ENCODE measurements at places on chromosomes 6 and 20.

DNA sequence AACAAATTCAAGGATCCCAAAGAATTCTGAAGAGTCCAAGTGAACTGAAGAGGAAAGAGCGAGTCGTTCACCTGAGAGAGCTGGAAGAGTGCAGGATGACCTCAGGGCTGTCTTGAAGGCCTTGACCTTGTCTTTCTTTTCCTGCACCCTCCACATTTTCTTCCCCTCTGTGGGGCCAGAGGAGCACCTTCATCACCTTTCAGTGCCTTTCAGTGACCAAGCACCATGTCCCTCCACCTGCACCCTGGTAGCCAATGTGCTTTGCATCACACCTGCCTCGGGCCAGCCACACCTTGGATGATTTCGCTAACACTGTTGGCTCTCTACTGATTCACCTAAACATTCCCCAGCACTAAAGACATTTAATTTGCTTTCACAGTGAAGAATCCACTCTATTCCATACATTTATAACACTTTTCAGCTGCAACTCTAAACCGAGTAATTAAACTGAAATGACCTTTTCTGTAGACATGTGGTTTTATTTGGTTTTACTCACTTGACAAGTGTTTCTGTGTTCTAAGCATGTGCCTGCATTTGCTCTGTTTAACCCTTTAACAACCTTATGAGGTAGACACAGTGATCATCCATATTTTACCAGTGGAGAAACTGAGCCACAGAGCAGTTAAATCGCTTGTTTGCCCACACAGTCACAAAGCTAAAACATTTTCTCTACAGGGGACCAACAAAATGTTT lies 121.3 kb upstream of the CST7 start:
- DNase-seq, result no peak

DNA sequence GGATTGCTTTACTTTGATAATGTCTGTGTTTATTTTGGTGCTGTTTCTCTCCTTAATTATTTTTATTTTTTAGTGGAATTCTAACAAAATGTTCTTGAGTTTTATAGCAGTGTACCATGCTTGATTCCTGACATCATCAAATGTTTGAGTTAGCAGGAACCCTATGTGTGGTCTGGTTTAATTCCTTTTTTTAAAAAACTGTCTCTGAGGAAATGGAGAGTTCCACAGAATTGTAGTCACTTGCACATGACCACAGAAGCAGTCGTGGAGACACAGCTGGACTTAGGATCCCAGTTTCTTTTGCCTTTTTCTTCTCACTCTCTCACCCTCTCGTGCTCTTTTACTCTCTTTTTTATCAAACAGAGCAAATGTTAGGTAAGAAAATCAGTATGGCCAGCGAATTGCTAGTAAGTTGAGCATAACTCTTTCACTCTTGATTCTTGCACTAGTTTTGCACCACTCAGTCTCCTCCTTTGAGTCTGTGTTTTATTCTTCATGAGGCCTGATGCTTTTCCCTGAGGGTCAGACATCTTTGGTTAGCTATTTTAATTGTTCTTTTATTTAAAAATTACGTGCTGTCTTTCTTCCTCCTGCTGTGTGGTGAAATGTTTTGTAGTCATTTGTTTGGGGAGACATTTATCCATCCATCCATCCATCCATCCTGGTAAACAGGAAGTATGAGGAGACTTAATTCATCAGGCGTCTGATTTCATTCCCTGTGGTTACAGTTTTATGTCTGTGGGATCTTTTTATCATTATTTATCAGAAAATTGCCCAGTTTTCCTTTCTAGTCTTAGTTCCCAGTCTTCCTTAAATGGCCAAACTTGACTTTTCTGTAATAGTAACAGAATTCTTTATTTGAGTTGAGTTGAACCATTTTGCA lies 83.0 kb downstream of the SCAF8 start:
- DNase-seq, result no peak

DNA sequence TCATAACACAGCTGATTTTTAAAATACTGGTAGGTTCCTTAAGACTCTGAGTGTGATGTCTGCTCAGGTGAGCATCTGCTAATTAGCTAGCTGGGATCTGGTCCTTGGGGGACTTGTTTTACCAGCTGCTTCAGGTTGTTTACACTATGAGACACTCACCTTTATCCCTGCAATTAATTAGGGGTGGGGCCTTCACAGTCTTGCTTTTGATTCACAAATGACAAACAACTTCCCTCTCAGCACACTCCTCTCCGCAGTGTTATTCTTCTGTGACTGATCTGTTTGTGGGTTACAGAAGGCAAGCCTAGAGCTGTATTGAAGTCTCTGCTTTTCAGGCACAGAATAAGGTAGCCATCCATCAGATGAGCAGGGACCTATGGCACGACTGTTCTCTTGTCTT lies 62.0 kb upstream of the CD83 start:
- no peak for DNase-seq

DNA sequence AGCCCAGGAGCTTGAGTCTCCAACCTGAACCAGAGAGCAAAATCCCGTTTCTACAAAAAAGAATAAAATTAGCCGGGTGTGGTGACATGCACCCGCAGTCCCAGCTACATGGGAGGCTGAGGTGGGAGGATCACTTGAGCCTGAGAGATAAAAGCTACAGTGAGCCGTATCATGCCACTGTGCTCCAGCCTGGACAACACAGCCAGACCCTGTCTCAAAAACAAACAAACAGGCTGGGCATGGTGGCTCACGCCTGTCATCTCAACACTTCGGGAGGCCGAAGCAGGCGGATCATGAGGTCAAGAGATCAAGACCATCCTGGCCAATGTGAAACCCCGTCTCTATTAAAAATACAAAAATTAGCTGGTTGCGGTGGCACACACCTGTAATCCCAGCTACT lies 11.4 kb upstream of the PTCRA start:
- DNase-seq, result no peak

- DNase-seq, result no peak
Measured at GRCh38 chr6:17709476-17709875, 2.8 kb upstream of the NUP153 start.
